ENCODE measurements at places on chromosomes 11 and 22. TPM values are rescaled to one million over a fixed set of nuclear protein-coding genes. Genes with fewer than 3 reads are reported as not detected.

LRRC55 gene
- total RNA-seq = not detected

TRIOBP gene
- total RNA-seq = 23.3 TPM

KCNA4 gene
- not detected for total RNA-seq

MUC6 gene
- total RNA-seq = not detected

USP2 gene
- total RNA-seq = 0.71 TPM

KIAA1671 gene
- total RNA-seq = 14.0 TPM

KCNE3 gene
- not detected for total RNA-seq

KAT5 gene
- 65.1 TPM for total RNA-seq

TBX10 gene
- total RNA-seq = not detected

TTC36 gene
- 0.59 TPM for total RNA-seq

GPHA2 gene
- not detected for total RNA-seq

MYBPC3 gene
- not detected for total RNA-seq

RBMXL2 gene
- not detected for total RNA-seq

C11orf86 gene
- total RNA-seq = not detected

PPP6R3 gene
- total RNA-seq = 110 TPM

OR6A2 gene
- total RNA-seq = 0.14 TPM

OR5M10 gene
- total RNA-seq = not detected

TCN1 gene
- not detected for total RNA-seq

ABCG4 gene
- not detected for total RNA-seq
